Progenitor cell of endocrine pancreas (in vitro differentiated cells): ENCODE measurements at places on chromosomes 2 and 18.

GRCh38 chr18:4433717-4434116 lies 21.4 kb downstream of the DLGAP1 start:
- no peak for DNase-seq

DNA sequence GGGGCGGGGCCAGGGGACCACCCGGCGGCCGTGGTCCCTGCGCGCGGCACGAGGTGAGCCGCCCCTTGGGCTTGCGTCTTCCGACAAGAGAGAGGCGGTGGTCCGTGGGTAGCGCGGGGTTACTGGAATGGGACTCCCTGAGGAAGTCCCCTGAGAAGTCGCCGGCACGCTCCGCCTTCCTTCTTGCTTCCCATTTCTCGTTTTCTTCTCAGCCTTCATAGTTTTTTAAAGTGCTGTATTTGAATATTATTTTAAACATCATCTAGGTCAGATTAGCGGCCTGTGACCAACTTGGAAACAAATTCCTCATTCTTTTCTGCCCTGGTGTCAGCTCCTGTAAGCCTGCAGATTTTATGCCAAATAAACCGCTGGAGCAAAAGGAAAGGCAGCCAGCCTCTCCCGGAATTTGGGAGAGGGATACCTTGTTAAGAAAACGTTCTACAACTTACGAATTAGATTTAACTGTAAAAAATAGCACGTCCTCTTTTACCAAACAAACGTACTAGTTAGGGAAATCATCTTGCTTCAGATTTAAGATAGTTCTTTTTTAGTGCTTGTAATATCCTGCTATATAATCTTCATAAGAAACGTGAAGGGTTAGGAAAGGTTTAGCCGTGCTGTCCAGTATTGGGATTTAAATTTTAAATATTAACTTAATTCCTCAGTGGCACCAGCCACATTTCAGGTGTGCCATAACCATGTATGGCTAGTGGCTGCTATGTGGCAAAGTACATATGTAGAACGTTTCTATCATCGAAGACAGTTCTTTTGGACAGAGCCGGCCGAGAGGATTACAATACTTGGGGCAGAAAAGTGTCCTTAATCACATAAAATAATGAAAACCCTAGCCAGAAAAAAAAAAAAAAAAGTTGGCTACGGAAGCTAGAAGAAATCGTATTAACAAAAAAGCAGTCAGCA lies 628 bp upstream of the PTPN2 start:
- DNase-seq = no peak

DNA sequence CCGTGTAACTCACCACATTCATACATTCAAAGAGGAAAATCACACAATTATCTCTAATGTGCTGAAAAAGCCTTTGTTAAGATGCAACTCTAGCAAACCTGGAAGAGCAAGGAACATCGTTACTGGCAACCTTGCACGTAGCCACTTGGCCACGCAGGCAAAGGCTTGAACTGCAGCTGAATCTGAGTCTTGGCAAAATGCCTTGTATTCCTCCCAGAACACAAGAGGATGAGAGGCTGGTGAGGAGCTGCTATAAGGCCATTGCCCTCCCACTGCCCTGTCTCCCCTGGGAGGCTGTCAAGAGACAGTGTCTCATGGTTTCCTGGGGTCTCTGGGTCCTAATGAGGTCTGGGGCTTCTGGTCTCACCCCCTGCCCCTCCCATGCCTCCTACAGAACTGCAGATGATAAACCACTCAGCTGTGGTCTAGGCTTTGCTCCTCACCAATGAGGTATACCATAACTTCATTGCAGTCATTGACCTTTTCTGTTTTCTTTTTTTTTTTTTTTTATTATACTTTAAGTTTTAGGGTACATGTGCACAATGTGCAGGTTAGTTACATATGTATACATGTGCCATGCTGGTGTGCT lies 141.4 kb downstream of the SPP2 start:
- no peak for DNase-seq

GRCh38 chr2:74063486-74063885 lies 78.8 kb downstream of the TET3 start:
- DNase-seq = no peak

- no peak for DNase-seq
These were observed 66.5 kb downstream of the AGAP1 start for GRCh38 chr2:235560345-235560744.

GRCh38 chr2:241721852-241722251 lies 12.6 kb upstream of the D2HGDH start:
- no peak for DNase-seq
